ENCODE measurements at places on chromosomes 11 and 22. TPM values are rescaled to one million over a fixed set of nuclear protein-coding genes. Genes with fewer than 3 reads are reported as not detected.

GRCh38 chr11:10426475-10426874, 28.6 kb upstream of the AMPD3 start:
- no peaks in the 10 kb centered on the region for H3K27me3 ChIP-seq
- H3K4me1 ChIP-seq = no peaks in the 10 kb centered on the region
- H3K4me3 ChIP-seq = no peak overlapping the region
- H3K27ac ChIP-seq = no peak overlapping the region
- no peaks in the 10 kb centered on the region for H3K36me3 ChIP-seq

GRCh38 chr11:31096191-31096805, 273.2 kb downstream of the DCDC1 start:
- no peak overlapping the region for H3K4me3 ChIP-seq
- no peak overlapping the region for H3K27ac ChIP-seq
- no peak for DNase-seq
- H3K36me3 ChIP-seq = no peaks in the 10 kb centered on the region
- no peaks in the 10 kb centered on the region for H3K27me3 ChIP-seq

- peak; percentile 81 for DNase-seq
- no peaks in the 10 kb centered on the region for H3K4me1 ChIP-seq
- no peak overlapping the region for H3K4me3 ChIP-seq
- no peaks in the 10 kb centered on the region for H3K36me3 ChIP-seq
- H3K27ac ChIP-seq = no peak overlapping the region
Measured at GRCh38 chr11:67665541-67666302, 8.7 kb downstream of the ALDH3B2 start.

DNA sequence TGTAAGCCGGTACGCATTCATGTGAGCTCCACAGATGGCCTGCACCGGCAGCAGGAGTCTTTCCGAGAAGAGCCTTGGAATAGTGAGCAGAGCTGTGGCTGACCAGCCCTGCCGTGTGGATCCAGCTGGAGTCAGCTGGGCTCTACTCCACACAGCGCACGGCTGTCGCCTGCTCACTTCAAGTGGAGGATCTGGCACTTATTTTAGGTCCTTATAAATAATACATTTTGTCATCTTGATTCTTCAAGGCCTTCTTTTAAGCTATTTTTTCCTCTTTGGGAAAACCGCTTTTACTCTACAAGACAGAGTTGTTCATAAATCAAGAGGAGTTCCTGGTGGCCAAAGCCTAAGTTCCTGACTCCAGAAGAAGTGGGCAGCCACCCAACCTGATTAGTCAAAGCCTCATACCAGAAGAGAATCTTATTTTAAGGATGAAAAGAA, 93.8 kb downstream of the KCNC1 start:
- H3K4me3 ChIP-seq = no peak overlapping the region
- peak; percentile 89 for DNase-seq
- no peaks in the 10 kb centered on the region for H3K4me1 ChIP-seq
- H3K27me3 ChIP-seq = no peaks in the 10 kb centered on the region
- H3K36me3 ChIP-seq = no peaks in the 10 kb centered on the region
- H3K27ac ChIP-seq = no peak overlapping the region

GRCh38 chr11:79897896-79898295, 457.1 kb upstream of the TENM4 start:
- no peak for DNase-seq
- H3K27ac ChIP-seq = no peak overlapping the region
- no peaks in the 10 kb centered on the region for H3K27me3 ChIP-seq

DNA sequence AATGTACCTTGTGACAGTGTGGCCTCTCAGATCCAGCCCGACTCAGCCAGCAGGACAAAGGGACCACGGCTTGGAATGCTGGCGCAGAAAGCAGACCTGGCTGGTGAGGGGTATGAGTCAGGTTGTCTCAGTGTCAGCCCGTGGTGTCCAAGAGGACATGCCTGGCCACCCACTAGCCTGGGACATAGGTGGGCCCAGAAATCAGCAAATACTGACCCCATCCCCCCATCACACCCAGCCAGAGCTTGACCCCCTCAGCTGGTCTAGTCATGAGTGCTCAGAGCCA, 4.5 kb downstream of the BANF1 start:
- no peaks in the 10 kb centered on the region for H3K36me3 ChIP-seq
- no peak overlapping the region for H3K4me3 ChIP-seq
- DNase-seq = no peak
- H3K27ac ChIP-seq = no peak overlapping the region
- H3K4me1 ChIP-seq = no peaks in the 10 kb centered on the region

GRCh38 chr11:20010156-20010850, 150.0 kb downstream of the DBX1 start:
- no peak overlapping the region for H3K27ac ChIP-seq
- H3K27me3 ChIP-seq = no peaks in the 10 kb centered on the region
- no peak for DNase-seq
- no peaks in the 10 kb centered on the region for H3K4me1 ChIP-seq
- H3K4me3 ChIP-seq = no peak overlapping the region

- peaks cover 6% of the 10 kb centered on the region for H3K4me1 ChIP-seq
- no peak overlapping the region for H3K4me3 ChIP-seq
- H3K27me3 ChIP-seq = no peaks in the 10 kb centered on the region
Measured at GRCh38 chr11:116730601-116731000, 42.2 kb downstream of the BUD13 start.

DNA sequence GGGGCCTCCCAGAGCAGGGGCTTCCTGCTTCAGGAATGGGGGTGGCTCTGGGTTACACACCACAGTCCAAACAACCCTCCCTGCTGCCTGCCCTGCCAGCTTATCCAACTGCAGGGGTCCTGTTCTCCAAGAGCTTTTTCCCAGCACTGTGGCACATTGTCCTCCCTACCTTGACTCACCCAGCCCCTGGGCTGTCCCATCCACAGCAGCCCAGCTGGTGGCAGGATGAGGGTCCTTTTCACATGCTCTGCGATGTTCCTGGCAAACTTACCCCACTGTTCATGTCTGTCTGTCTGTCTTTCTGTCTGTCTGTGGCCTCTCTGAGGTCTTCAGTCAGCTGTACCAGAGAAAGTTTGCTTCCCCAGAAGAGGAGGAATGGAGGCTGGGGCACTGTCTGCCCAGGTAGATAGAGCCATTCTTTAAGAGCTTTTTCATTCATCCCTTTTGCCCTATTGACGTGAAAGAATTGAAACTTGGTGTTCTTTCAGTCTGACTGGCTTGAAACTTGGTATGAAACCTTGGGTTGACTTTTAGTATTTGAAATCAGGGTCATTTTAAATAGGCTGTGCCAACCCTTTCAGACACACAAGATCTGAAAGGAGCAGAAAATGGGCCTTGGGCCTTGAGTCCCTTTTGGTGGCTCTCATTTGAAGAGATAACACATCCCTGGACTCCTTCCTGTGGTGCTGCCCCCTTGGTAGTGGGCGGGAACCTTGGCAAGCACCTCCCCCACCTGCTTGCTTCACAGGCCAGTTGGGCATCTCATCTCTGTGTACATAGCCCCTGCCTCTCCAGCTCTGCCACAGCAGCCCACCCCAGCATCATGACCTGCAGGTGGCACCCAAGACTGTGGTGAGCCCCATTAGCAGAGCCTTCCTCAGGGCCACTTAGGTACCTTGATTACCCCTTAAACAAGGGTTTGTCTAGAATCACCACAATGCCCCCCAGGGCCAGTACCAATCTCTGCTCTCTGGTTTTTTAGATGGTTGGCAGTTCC, 74.6 kb upstream of the SUSD2 start:
- no peak overlapping the region for H3K4me3 ChIP-seq
- no peak for DNase-seq
- H3K36me3 ChIP-seq = no peaks in the 10 kb centered on the region
- H3K27ac ChIP-seq = no peak overlapping the region
- no peaks in the 10 kb centered on the region for H3K27me3 ChIP-seq

- H3K4me3 ChIP-seq = no peak overlapping the region
- peaks cover 68% of the 10 kb centered on the region for H3K36me3 ChIP-seq
- DNase-seq = no peak
- H3K27ac ChIP-seq = no peak overlapping the region
- peaks cover 6% of the 10 kb centered on the region for H3K27me3 ChIP-seq
Measured at GRCh38 chr22:29300467-29300806, 6.0 kb upstream of the GAS2L1 start.

DNA sequence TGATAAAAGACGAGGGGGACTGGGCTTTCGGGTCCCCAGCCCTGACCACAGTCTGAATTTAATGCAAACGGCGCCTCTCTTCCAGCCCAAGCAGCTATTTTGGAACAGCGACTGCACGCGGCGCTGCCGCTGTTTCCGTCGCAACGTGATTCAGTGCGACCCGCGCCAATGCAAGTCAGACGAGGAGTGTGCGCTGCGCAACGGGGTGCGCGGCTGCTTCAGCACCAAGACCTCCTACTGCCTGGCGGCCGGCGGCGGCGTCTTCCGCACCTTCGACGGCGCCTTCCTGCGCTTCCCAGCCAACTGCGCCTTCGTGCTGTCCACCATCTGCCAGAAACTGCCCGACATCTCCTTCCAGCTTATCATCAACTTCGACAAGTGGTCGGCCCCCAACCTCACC, 56.7 kb downstream of the TECTA start:
- no peaks in the 10 kb centered on the region for H3K27me3 ChIP-seq
- no peaks in the 10 kb centered on the region for H3K4me1 ChIP-seq
- H3K36me3 ChIP-seq = no peaks in the 10 kb centered on the region
- H3K4me3 ChIP-seq = no peak overlapping the region
- no peak for DNase-seq
- no peak overlapping the region for H3K27ac ChIP-seq

Gene DNHD1
- 7.1 TPM for total RNA-seq

Gene MYH9
- 754 TPM for total RNA-seq

Gene KRTAP5-2
- total RNA-seq = not detected

Gene CSF2RB
- total RNA-seq = 11.5 TPM

Gene USP35
- 8.0 TPM for total RNA-seq

Gene OR8D4
- total RNA-seq = not detected

Gene GAL
- 1.4 TPM for total RNA-seq

Gene TMPRSS4
- 3.5 TPM for total RNA-seq

Gene INSC
- total RNA-seq = 0.79 TPM

Gene LRRC10B
- 0.29 TPM for total RNA-seq

Gene PRG3
- not detected for total RNA-seq

Gene SORL1
- 114 TPM for total RNA-seq

Gene OR52H1
- 0.45 TPM for total RNA-seq

Gene OR10A2
- total RNA-seq = not detected
